ENCODE measurements at places on chromosomes 7 and 10.

GRCh38 chr10:107480781-107481180, 316.3 kb upstream of the SORCS1 start:
- no peak for DNase-seq

- DNase-seq, result peak; percentile 23
These were observed 65.4 kb upstream of the TNS3 start for GRCh38 chr7:47647181-47647917.

GRCh38 chr7:112157072-112157471, 49.1 kb downstream of the DOCK4 start:
- no peak for DNase-seq

- no peak for DNase-seq
These were observed 31.3 kb downstream of the PIP4K2A start for GRCh38 chr10:22683140-22683389.

GRCh38 chr10:30637881-30638467, 8.4 kb upstream of the LYZL2 start:
- no peak for DNase-seq

DNA sequence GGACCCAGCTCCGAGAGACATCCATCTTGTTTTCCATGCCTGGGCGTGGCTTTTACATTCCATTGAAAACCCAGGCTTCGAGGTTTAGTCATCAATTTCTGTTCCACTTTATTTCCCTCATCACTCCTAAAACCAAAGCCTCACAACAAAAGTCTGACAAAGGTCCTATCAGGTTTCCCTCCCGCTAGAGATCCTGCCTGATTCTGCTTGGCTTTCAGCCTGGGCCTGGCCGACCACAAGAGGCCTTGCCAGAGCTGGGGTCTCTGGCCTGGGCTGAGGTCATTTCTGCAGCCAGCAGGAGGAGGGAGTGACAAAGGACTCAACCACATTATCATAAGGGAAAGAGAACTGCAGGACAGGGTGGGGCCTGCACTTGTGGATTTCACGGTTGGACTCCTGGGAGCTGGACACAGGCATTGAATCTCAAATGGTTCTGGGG, 167.0 kb downstream of the FANK1 start:
- DNase-seq, result no peak

DNA sequence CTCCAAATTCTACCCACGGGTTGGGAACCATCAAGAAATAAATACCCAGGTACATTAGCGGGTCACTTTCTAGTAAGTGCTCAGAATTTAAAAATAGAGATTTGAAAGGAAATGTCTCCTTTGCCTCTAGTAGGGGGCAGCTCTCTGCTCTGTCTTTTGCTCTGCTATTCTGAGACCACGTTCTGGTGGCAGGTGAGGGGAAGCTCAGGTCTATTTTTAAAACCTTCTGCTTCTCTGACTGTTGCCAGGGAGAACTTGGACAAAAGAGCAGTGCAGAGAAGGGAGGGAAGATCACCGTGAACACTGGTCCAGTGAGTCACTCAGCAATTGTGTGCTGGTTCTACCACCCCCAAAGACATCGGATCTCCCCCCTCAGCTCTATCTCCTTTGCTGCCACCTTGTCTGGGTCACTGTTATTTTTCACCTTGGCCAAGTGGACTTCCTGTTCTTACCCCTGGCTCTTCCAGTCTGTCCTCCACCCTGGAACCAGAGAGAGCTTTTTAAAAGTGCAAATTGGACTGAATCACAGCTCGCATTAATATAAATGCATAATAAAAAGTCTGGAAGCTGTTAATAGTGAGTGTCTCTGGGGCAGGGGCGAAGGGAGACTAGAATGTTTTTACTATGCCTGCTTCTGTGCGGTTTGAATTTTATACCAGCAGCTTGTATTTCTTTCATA, 72.4 kb upstream of the LOXL4 start:
- no peak for DNase-seq

DNA sequence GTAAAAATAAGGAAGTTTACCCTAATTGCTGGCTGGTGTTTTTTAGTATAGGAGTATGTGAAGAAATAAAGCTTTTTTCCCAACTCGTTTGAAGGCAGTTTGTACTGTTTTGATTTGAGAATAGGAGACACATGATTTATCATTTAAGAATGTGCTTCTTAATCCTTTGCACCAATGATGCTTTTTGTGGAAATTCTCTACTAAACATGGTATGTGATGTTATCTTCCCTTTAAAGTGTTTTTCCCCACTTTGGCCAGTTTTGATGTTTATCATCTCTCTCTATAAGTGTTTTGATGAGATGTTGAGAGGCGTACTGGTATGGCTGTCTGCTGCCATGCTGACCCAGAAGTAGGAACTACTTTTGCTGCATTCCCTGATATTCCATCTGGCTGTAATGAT, 85.1 kb downstream of the SUGCT start:
- no peak for DNase-seq

DNA sequence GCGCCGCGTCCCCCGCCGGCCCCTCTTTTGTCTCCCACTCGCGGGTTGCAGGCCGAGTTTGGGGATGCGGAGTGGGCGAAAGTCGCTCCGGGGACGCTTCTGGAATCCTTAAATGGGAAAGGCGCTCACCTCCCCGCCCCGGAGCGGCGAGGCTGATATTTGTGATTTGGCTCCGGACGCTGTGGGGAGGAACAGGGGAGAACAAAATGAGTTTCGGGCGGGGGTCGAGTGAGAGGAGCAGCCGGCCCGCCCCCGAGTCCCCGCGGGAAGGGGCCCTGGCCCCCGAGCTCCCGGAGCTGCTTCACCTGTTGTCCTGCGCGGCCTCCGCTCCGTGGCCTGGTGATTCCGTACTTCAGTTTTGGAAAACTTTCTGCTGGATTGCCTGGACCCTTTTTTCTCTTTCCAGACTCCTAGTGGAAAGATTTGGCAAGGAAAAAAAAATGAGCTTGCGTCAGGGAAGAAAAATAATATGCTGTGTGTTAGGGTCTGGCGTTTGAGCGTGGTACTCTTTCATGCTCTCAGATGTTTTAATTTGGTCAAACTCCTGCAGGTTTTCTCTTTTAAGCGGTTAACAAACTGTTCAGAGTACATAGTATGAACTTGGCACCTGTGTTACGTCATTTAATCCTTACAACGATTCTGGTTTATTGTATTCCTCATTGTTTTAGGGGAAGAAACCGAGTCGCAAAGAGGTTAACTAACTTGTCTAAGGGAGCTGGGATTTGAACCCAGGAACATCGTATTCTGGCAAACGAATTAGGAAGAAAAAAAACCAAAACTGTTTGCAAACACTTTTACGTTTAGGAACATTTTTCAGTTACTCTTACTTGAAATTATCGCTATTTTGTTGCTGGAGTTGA, 924 bp downstream of the BMPR1A start:
- DNase-seq, result peak; percentile 8

- DNase-seq, result no peak
These were observed 352.6 kb upstream of the ZMIZ1 start for GRCh38 chr10:78716043-78716660.

DNA sequence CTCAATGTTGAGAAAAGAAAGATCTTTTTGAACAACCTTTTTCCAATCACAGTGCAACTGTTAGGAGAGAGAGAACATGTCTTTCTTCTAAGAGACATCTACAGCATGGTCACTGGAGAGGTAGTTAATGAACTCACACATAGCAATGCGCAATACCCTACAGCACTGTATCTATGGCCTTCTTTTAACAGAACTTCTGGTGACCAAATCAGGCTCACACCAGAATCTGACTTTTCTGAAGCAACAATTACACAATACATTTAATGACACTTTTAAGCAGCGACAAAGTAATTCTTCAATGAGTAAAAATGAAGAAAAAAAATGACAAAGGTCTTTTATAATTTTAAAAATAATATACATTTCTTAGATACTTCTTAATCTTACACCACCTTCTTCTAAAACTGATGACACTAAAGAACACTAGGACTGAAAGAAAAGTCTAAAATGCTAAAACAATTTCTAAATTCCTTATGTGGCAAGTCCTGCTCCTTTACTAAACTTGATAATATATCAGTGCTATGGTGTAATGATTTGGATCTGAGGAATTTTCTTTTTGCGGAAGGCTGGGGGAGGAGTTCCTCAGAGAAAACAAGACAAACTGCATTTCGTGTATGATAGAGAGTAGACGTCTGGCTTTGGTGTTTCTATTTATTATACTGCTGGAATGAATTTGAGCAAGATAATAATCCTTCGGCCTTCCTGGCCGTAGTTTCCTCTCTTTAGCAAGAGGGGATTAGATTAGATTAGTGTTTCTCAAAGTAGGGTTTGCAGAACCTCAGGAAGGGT, 166.3 kb downstream of the ZNF438 start:
- DNase-seq, result no peak

GRCh38 chr7:2433713-2434550, 30.5 kb downstream of the CHST12 start:
- no peak for DNase-seq

DNA sequence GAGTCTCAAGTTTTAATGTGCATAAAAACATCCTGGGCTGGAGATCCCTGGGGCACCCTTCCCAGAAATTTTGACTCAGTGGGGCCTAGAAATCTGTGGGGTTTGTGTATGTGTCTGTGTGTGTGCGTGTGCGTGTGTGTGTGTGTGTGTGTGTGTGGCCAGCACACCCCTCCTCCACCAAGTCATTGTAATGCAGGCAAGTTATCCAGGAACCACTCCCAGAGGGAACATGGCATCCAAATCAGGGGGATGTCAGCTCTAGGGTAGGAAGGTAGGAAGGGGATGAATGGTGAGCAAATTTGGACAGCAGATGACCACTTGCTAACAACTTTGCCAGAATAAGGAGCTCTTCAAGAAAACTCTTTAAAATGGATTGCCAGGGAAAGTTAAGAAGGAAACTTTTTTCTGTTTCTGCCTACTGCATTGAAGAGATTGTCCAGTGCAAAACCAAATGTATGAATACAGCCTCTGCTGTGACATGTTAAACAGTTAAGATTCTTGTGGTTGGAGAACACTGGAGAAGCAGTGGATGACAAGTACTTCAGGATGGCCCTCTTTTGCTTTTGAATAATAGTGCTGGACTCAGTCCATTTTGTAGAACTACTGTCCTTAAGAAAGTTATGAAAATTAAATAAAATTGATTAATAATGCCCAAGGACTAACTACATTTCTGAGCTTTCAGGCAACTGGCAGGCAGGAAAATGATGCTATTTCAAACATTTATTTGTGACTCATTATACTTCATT, 12.3 kb downstream of the STAMBPL1 start:
- DNase-seq, result no peak

- DNase-seq, result no peak
These were observed 302 bp upstream of the EN2 start for GRCh38 chr7:155457544-155458110.

DNA sequence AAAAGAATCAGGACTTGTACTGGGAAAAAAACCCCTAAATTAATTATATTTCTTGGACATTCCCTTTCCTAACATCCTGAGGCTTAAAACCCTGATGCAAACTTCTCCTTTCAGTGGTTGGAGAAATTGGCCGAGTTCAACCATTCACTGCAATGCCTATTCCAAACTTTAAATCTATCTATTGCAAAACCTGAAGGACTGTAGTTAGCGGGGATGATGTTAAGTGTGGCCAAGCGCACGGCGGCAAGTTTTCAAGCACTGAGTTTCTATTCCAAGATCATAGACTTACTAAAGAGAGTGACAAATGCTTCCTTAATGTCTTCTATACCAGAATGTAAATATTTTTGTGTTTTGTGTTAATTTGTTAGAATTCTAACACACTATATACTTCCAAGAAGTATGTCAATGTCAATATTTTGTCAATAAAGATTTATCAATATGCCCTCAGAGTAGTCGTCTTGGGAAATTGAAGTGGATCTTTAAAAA, 6.6 kb downstream of the EMX2 start:
- DNase-seq, result no peak

- DNase-seq, result no peak
These were observed 70.5 kb downstream of the SDK1 start for GRCh38 chr7:3371601-3372000.
